ENCODE measurements at places on chromosomes 2 and 18.

DNA sequence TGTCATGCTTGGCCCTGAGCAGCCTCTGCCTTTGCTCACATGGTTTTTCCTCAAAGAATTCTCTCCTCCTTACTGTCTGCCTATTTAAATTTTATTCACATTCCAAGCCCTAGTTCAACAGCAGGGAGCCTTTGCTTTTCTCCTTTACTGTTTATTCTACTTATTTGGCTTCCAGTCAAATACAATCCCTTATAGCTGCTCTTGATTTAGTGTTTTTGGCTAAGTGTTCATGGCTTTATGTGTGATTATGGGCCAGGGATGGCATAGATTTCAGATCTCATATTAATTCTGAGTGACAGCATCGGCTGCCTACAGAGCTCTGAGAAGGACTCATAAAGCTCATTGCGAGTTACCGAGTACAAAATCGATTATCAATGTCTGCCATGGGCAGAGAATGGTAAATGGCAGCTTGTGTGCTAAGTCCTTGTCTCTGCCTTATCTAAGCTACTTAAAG, 106.7 kb downstream of the METTL8 start:
- DNase-seq: no peak

DNA sequence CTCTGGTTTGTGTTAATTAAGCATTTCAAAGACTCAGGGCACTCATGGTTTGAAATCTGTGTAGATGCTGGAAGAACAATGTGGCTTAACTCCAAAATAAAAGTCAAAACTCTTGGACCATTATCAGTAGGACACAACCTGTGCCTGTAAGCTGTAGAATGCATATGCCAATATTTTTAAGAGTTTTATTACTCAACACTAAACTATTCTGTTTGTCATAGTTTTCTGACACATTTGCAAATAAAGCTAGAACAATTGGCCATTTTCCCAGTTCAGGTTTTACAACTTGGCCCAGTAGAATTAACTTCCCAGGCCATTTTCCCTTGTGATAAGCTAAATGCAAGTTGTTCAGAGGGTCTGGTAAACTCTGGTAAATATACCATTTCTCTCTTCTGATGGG, 713.1 kb downstream of the CBLN2 start:
- no peak for DNase-seq

- no peak for DNase-seq
These were observed 658.5 kb downstream of the ARHGAP15 start for GRCh38 chr2:143787674-143788073.

DNA sequence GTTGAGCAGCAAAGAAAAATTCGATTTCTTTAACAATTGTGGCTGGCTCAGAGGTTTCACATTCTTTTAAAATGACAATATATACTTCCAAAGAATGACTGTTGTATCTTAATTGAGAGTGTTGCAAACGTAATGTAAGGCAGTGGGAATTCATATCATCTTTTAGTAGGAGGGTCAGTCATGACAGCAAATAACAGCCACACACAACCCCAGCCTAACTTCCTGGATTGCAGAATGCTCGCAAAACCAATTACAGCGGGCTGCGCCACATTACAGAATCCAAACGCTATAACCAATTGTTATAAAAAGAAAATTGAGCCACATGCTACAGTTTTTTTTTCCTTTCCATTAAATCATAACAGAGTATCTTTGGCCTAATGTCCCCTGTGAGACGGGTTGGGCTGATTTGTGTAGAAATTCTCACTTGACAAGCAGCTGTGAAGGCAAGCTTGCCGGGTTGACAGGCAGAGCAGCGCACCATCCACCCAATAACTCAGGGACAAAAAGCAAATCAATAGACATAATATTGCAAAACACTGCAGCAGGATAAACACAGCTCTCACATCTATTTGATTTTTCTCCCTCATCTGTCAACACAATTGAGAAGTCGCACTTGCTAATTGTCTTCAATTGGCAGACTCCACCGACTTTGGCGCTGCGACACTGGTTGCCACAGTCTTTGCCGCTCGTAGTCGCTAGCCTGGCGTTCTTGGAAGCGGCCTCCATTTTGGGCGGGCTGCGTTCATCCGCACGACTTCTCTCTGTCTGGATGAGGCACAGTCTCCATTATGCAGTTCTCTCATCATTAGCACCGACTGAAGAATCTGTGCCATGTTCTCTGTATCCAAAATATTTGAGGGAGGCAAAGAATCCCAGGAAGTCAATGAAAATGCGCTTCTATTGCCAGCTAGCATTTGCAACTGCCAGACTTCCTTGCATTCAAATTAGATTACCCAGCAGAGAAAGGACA, 95.0 kb upstream of the CCDC68 start:
- no peak for DNase-seq

- DNase-seq: no peak
These were observed 39.9 kb downstream of the DYNAP start for GRCh38 chr18:54630963-54631362.

GRCh38 chr18:30889519-30890301, 152.8 kb downstream of the DSC3 start:
- no peak for DNase-seq

DNA sequence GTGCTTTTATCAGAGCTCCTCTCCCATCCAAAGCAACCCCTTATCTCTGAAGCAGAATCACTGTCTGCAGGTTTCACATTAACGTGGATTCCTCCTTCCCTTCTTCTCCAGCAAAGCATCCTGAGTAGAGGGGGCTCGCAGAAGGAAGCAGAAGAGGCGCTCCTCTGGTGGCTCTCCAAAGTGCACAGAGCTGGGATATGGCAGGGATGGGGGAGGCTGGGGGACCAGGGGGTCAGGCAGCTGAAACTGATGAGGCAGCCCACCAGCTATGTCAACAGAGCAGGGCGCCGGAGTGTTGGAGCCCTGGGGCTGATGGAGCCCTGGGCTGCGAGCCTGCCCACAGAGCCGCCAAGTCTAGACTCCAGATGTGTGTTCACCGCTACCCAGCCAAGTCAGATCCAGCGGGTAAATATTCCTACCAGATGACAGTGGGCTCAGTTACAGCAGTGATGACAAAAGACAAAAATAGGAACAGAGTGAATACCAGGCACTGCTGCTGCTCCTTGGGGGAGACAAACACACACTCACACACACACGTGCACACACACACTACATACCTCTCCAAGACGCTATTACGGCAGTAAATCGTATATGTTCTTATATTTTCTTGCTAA, 678.3 kb upstream of the ID2 start:
- DNase-seq: no peak

DNA sequence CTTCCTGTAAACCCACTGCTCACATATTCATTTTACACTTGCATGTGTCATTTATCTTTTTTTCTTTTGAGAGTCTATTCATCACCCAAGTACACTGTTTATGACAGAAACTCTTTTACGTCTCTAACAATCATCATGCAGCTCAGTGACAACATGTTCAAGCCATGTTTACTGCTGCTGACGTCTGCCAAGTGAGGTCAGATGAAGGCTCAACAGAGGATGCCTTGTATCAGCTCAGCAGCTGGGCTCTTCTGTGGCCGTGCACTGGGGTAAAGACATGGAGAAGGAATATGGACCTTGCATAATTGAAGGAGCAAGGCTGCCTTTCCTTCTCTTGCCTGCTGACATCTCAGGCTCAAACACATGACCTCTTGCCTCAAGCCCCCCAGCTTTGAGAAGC, 99.6 kb downstream of the ADD2 start:
- DNase-seq: no peak

DNA sequence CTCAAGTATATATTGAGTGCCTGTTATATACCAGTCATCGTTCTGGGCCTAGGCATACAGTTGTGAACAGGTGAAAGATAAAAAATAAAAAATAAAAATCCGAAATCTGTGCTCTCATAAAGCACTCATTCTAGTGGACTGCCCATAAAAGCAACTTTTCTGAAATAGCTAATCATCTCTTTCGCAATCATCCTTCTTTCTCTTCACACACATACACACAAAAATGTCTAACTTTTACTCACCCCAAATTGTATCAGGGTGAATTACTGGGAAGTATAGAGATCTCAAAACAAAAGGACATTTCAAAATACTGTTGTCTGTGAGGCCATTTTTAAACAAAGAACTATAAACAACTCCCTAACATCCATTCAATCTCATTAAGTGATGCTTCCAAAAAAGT, 29.6 kb upstream of the ORC2 start:
- DNase-seq: no peak

GRCh38 chr2:176833671-176834070, 378.9 kb upstream of the HNRNPA3 start:
- DNase-seq: no peak

GRCh38 chr2:203690441-203691047, 15.9 kb upstream of the CD28 start:
- DNase-seq: no peak

DNA sequence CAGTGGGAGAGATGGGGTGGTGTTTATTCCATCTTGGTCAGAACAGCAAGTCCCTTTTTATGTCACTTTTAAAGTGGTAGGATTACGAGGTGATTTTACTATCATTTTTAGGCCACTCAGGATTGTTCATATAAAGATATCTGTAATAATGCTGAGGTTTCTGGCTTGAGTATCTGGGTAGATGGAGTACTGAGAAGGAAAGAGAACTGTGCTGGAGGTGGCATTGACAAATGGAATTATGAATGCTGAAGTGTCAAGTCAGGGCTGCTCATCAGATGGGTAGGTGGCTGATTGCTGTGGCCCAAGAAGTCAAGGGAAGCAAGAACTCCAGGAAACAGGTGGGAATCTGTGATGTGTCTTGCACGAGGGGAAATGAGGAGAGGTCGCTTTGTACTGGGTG, 85.3 kb upstream of the MGAT4A start:
- DNase-seq: no peak

DNA sequence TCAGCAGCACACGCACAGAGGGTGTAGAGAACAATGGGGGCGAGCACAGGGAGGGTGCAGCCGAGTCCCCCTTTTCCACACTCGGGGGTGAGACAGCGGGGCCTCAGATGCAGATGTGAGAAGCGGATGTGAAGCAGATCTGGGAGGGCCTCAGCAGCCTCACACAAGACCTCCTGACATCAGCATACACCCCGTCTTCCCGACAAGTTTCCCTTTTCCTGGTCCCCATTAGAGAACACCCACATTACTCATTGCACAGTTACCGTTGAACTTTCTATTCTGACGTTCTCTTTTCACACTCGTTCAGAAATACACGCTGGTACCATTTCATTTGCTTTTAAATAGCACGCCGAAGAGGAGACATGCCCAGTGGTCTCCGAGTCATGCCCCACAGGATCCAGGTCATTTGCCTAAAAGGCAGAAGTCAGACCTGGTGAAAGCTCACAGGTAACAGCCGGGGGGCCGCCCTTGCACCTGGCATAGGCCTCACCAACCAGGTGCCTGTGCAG, 129.5 kb upstream of the ID2 start:
- DNase-seq: no peak

DNA sequence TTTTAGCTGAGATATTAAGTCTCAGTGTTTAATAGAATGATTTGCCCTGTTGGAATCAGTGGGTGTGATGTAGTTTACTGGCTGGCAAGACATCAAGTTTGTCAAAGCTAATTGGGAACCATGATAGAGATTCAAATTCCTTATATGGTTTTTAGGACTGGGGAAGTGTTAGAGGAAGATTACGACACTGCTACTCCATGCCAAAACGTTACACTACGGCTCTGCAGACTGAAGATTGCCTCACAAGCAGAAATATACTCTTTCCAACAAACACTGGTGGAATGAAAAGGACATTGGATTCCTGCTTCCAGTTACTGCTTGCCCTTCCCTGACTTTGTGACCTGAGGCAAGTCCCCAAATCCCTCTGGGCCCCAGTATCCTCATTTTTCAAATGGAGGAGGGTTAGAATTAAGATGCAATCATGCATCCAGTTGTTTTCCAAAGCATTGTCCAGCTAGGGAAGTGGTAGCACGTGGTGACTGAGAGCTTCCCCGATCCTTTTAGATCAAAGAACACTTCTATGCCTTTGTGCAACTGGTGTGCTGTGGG, 147.6 kb downstream of the CDC42EP3 start:
- DNase-seq: no peak

GRCh38 chr2:135944625-135945024, 40.8 kb downstream of the DARS1 start:
- DNase-seq: no peak

- DNase-seq: no peak
These were observed 63.7 kb upstream of the SYT4 start for GRCh38 chr18:43341014-43341413.

GRCh38 chr2:150630587-150631235, 143.2 kb upstream of the RND3 start:
- DNase-seq: no peak

GRCh38 chr18:6616981-6617380, 112.5 kb upstream of the ARHGAP28 start:
- DNase-seq: no peak

GRCh38 chr2:207183506-207183905, 17.8 kb upstream of the KLF7 start:
- no peak for DNase-seq

- DNase-seq: no peak
These were observed 17.1 kb downstream of the VSNL1 start for GRCh38 chr2:17557596-17557995.

DNA sequence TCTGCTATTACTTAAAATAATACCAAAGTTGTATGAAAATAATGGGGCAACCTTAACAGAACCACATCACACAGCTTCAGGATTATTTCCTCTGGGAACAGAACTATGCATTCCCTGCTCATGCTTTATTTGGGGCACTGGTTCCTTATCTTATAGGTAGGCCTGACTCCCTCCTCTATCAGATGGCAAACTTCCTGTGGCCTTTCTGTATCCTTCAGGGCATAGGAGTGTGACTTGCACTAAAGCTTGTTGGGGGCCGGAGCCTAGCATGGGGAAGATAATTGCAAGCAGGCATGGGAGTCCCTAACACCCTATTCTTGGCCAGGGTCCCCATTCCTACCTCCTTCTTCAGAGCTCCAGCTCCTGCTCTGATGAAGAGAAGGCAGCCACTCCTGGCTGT, 167.2 kb upstream of the SERTAD2 start:
- DNase-seq: no peak

DNA sequence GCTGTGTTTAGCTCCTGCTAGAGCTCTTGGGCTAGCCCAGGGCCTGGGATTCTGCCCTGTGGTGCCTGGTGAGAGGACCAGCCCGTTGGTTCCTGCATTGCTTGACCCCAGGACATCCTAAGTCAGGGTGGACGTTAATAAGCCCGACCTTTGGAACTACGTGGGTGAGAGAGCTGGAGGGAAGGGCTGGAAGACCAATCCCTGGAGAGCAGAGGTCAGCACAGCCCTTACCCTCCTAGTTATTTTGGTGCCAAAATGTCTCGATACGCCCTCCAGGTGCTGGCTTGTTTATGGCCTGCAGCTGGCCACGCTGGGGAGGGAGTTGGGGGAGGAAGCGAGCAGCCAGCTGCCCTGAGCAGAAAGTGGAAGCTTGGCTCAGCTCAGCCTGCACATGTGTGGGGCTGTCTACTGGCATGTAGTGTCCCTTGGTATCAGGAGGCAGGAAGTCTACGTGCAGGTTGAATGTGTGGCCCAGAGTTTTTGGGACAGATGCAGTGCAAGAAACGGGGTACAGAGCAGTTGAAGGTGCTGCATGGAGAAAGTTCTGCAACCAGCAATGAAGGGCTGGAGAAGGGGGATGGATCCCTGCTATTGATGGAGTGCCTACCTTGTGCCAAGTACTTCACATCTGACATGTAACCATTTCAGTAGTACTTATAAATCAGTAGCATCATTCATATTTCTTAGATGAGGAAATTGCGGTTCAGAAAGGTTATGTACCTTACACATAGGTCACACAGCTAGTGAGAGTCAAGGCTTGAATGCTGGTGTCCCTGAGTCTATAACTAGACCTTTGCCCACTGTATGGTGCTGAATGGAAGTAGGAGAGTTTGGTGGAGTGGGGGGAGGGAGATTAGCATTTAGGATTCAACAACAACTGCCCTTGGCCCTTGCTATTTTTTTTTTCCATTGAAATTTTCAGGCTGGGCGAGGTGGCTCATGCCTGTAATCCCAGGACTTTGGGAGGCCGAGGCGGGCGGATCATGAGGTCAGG, 5.0 kb upstream of the DGKD start:
- no peak for DNase-seq
